Skeletal muscle cell (primary cell): ENCODE measurements at places on chromosomes 2 and 18.

DNA sequence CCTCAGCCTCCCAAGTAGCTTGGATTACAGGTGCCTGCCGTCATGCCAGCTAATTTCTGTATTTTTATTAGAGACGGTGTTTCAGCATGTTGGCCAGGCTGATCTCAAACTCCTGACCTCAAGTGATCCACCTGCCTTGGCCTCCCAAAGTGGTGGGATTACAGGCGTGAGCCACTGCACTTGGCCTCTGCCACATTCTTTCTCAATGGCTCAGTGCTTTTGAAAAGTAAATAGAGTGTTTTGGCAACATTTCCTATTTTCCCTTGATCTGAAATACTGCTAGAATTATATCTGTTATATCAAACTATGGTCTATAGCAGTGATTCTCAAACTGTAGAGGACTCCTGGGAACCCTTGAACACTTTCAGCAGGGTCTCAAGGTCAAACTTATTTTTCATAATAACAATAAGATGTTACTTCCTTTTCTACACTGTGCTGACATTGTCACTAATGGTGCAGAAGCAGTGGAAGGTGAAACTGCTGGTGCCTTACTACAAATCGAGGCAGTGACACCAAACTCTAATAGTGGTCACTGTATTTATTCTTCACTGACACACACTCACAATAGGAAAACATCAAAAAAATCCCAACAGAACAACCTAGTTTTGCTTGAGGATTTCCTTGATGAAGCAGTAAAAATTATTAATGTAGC, 10.6 kb downstream of the DAW1 start:
- no peak for DNase-seq

- no peak for DNase-seq
Observed at GRCh38 chr2:134463699-134464022, 209.8 kb downstream of the MGAT5 start.

DNA sequence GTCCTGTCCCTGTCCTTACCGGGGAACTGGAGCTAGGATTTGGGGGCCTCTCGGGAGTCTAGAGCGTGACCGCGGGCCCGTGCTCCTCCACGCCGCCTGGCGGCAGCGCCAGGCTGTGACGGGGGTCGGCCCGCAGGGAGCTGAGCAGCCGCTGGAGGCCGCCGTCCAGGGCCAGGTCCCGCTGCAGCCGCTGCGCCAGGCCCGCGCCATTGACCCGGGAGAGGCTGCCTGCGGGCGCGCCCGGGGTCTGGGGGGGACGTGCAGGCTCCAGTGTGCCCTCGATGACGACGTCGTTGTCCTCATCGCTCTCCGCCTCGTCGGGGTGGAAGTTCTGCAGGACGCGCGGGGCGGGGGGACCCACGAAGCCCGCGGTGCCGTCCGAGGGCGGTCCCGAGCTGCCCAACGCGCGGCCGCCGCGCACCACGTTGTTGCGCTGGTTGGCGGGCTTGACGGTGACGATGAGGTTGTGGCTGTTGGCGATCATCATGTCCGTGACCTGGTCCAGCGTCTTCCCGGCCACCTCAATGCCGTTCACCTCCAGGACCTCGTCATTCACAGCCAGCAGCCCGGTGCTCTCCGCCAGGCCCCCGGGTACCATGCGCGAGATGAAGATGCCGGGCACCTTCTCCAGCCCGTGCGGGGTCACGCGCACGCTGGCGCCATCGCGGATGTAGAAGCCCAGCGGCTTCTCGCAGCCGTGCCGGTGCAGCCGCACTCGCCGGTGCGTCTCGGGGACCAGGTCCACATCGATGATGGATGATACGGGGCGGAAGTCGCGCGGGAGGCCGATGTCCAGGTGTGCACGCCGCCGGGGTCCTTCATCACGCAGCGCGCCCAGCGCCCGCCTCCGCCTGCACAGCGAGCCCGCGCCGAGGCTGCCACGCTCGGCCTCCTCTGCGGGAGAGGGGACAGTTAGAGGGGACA, 50.9 kb downstream of the ADNP2 start:
- no peak for DNase-seq

DNA sequence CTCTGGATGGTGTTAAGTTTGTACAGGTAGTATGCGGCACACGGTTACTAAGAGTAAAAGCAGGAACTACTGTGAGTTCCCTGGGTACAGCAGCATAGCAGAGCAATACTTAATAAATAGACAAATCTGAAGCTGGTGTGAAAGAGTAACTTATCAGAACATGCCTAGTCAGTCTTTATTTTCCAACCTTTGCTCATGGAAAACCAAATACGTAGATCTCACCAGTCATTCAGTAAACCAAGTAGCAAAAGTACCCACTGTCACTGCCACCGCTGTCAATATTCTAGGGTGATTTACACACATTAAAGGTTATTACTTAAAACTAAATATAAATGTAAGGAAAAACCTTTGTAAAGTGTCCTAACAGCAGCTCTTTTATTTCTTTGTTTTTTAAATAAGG, 35.0 kb downstream of the SIGLEC15 start:
- DNase-seq, result no peak

DNA sequence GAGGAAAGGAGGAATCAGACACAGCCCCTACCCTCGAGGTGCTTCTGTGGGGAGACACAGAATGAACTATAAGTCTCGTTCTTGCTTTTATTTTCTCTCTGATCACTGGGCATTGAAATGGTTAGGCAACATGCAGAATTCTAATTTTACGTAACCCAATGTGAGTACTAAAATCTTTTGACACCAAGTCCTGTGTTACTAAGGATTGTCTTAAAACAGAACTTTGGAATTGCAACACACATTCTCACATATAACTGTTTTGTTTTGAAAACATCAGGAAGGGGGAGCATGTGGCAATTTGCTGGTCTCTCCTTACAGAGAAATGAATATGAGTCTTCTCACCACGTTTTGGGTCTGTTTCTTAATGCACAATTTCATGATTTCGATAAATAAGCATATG, 23.6 kb upstream of the SULT1C4 start:
- DNase-seq, result no peak

GRCh38 chr2:194696690-194697089, 960.3 kb upstream of the SLC39A10 start:
- DNase-seq, result no peak

DNA sequence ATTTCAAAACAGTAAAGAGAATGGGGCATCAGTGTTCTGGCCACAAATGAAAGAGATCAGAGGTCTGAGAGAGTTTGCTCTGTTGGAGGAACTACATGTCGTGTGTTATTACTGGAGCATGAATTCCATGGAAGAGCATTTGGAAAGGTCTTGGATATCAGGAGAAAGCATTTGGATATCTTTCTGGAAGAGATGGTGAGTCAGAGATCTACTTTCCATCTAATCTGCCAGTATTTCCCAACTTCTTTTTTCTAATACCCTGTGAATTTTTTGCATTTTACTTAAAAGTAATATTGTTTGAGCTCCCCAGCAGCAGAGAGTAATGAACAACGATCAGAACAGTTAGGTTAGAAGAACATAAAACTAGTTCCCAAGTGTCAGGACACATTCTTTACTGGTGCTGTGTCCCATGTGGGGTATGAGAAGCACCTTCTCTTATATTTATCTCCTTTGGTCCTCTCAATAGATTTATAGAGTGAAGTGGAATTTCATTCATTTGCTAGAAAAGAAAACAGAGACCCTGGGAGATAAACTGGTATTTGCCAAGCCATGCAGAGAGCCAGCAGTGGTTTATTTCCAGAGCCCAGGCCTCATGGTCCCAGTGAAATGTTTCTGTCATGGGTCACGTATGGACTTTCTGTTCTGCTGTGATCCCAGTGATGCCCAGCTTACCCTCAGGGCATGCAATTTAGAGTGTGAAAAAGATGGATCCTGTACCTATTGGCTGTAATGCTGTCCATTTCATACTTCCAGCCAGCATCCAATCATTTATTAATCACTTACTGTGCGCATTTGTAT, 130.8 kb upstream of the NT5C1B start:
- peak; percentile 52 for DNase-seq

DNA sequence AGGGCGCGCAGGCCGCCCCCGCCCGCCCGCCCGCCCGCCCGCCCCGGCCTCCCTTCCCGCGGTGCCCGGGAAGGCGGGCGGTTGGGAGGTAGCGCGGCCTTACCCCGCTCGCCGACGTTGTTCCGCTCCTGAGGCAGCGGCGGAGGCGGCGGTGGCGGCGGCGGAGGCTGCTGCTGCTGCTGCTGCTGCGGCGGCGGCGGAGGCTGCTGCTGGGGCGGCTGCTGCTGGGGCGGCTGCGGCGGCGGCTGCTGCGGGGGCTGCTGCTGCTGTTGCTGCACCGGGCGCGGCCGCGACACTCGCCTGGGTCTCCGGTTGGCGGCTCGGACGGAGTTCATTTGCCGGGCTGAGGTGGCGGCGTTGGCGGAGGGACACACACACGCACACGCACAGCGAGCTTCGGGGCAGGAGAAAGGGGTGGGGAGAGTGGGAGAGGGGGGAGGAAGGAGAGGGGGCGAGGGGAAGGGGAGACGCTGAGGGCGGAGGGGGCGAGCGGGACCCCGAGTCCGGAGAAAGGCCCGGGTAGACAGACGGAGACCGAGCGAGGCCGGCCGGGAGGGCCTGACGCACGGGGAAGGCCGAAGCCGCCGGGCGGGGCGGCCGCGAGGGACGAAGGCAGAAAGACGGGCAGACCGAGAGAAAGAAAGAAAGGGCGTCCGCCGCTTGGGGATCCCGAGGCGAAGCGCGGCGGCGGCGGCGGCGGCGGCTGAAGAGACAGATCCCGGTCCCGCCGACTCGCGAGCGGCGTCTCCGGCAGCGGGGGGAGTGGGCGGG, 727 bp downstream of the FBXO11 start:
- no peak for DNase-seq

DNA sequence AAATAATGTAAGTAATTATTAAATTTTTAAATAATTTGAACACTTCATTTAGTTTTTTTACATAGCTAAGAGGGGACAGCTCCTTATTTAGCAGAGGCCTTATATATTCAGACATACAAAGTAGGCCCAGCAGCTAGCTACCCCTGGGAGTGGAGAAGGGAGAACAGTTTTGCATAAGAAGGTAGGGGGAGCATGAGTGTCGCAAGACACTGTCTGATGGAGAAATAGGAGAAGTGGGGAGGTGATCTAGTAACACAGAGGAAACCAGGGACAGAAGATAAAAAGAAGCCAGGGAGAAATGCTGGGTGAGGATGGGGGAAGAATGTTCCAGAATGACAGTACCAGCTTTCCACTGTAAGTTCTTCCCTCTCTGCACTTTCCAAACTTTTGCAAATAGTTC, 16.0 kb upstream of the RGPD4 start:
- no peak for DNase-seq

- DNase-seq, result no peak
Observed at GRCh38 chr2:195150819-195151218, 506.2 kb upstream of the SLC39A10 start.

DNA sequence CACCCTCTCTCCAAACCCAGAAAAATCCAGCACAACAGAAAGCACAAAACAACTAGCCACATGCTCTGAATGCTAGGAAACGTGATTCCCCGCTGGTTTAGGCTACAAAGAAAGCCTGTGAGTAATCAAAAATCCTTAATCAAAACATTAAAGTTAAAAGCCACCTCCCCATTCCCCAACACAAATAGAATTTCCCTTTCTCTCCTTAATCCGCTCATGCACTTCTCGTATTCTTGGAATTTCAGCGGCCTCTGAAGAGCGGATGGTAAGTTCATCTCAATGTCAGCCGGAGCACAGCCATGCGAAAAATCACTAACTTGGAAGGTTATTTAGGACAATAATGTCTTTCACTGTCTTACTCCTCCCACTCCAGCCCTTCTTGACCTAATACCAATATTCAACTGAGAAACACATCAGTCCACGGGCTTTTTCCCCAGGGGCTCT, 126.7 kb downstream of the OSBPL1A start:
- DNase-seq, result no peak

- DNase-seq, result no peak
Observed at GRCh38 chr2:172889768-172890430, 154.3 kb downstream of the RAPGEF4 start.

- no peak for DNase-seq
Observed at GRCh38 chr18:61148322-61148721, 184.9 kb upstream of the CDH20 start.

GRCh38 chr2:127735044-127735443, 33.7 kb downstream of the SFT2D3 start:
- DNase-seq, result no peak

GRCh38 chr18:2617401-2617998, 38.0 kb upstream of the SMCHD1 start:
- no peak for DNase-seq

- DNase-seq, result no peak
Observed at GRCh38 chr2:237154884-237155851, 69.5 kb downstream of the COPS8 start.

DNA sequence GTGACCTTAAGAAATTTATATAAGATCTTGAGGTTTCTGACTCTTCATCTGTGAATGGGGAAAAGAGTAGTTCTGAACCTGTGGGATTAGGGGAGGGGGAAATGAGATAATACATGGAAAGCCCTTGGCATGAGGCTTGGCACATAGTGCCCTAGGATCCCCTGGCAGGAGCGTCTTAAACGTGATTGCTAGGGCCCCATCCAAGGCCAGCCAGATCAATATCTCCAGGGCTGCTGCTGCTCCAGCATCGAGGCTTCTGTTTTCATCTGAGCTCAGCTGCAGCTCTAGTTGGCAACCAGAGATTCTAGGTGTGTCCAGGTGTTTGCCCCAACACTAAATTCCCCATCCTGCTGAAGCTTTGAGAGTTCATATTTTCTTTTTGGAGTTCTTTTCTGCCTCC, 71.0 kb downstream of the IL1R2 start:
- no peak for DNase-seq

DNA sequence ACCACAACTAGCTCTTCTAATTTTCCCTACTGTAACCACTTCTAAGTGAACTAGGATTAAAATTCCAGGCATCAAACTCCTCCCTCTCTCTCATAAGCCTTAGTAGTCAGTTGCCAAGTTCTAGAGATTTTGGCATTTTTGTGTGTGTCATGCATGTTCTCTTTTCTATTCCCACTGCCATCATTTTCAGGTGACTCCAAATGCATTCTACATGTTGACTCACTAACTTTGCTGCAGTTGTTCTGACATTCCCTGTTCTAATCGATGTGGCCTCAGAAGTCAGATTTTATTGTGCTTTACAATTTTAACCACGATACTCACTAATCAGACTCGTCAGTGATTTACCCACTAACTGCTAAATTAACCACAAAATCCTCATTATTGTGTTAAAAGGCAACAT, 13.3 kb downstream of the DSC1 start:
- no peak for DNase-seq

GRCh38 chr2:84856787-84857186, 24.1 kb downstream of the TRABD2A start:
- DNase-seq, result no peak

- DNase-seq, result no peak
Observed at GRCh38 chr2:167334146-167334742, 446.0 kb downstream of the XIRP2 start.

GRCh38 chr18:13442451-13442850, 223.9 kb downstream of the LDLRAD4 start:
- no peak for DNase-seq

GRCh38 chr2:100274566-100275199, 47.6 kb downstream of the LONRF2 start:
- DNase-seq, result no peak

GRCh38 chr2:37637985-37638384, 33.5 kb downstream of the CDC42EP3 start:
- no peak for DNase-seq

DNA sequence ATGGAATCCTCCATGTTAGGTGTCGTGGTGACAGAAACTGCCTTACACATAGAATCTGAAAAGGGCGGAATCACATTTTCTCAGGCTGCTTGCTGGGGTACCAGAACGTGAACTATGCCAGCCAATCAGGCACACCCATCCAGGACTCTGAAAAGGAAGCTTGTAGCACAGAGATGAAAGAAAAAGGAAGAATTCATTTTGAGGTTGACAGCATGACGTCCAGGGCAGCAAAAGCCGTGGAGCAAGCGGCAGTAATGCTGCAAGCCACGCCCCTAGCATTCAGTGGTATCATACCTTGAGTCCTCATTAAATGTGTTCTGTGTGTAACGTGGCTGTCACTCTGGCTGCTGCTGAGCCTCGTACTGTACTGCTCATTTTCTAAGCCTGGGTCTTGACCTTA, 304.0 kb downstream of the DYSF start:
- no peak for DNase-seq
